ENCODE measurements at places on chromosomes 5 and 9.

DNA sequence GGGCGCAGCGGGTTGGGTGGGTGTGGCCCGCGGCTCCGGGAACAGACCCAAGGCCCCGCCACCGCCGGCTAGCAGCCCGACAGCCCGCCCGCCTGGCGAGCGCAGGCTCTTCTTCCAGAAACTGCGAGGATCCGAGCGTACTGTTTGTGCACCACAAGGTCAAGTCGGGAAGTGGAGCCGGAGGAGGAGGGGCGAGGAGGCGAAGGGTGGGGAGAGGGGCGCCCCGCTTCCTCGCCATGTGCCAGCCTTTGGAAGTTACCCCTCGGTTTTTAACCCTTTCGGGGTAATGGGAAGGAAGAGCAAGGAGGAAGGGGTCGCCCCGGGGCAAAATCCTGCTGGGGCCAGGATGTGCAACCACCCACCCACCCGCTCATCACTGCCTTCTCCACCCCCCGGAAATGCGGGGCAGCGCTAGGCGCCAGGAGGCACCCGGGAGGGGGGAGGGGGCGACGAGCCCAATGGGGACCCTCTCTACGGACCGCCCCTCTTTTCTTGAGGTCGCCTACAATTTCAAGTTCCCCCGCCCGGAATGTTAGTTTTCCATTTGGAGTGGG lies 1.1 kb upstream of the JADE2 start:
- peak; percentile 69 for DNase-seq

DNA sequence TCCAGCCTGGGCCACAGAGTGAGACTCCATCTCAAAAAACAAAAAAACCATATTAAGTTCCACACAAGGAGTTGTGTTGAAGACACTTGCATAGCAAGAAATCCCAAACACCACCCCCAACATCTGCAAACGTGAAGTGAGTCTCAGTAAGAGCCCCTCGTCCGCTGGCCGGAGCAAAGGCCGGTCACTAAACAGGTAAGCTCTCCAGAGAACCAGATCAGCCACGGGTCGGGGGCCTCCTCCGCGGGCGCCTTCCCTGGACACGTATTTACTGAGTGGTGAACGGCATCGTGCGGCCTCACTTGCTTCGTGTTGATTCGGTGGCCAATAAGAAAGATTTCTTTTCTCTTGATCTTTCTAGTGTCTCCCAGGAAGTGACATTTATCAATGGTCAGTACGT lies 93.6 kb downstream of the MRPL36 start:
- no peak for DNase-seq

GRCh38 chr5:10424124-10424731 lies 17.5 kb upstream of the ROPN1L start:
- DNase-seq: no peak

DNA sequence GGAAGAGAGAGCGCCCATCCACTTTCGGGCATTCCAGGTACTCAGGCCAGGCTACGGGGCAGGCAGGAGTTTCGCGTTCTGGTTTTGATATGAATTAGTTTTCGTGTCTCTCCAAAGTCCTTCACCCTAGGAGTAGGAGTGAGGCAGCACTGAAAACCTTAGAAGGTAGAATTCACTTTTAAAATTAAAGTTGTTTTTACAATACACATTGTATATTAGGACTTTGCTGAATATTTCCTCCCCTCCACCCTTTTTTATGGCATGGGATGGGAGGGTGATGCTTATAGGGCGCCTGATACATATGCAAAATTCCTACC lies 747 bp downstream of the ITGA1 start:
- DNase-seq: no peak

GRCh38 chr5:129135633-129136032 lies 41.1 kb downstream of the ISOC1 start:
- no peak for DNase-seq

DNA sequence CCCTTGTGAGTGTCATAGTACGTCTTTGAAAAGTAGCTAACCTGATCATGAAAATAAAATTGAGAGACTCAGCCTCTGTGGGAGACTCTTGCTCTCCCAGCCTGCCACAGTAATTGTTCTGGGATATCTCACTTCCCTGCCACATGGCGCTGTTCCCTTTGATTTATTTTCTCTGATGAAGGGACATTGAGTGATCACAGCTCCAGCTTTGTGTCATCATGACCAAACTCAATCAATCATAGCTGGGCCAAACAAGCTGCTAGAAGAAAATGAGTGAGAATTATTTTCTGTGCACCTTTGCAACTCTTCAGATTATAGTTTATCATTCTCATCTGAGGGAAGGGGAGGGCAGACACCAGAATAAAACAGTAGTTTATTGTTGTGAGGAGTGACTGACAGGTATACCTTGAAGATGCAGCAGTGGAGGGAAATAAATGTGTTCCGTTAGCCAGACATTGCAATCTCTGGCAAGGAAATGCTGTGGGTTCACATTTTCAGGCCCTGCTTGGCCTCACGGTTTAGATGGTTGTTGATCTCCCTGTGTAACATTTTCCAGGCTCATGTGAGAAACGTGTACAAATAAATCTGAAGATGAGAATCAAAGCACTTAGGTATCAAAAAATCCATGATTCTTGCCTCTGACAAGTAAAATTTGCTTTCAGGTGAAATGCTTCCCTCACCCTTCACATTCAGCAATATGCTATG lies 174.7 kb upstream of the FBXL17 start:
- DNase-seq: no peak

DNA sequence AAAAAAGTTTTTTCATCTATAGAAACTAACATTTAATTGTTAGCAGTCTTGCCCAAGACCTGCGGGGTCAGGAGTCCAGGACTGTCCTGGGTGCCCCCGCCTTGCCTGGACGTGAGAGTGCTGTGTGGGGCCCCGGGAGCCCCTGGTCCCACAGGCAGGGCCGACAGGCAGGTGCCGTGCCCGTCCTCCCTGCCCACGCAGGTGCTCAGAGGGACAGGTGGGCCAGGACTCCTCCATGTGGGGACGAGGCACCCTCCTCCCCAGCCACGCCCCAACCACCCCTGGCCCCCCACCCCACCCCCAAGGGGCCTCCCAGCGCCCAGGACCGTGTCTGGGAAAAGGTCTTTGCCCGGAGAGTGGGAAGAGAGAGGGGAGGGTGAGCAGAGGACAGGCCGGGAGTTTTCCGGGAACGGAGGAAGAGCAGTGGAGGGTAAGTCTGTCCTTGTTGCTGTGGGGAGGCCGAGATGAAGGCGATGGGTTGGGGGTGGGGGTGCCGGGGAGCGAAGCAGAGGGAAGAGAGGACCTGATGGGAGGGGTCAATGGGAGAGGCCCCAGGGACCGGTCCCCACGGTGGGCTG lies 2.7 kb upstream of the LCN12 start:
- DNase-seq: no peak

- no peak for DNase-seq
These were observed 128.7 kb downstream of the NIPBL start for GRCh38 chr5:37005252-37005651.

- DNase-seq: no peak
These were observed at the start of gene RXFP3 for GRCh38 chr5:33936381-33937016. Gene RXFP3 (plus strand): TSS chr5:33936386. CDS start chr5:33936741, 355 bp downstream.

DNA sequence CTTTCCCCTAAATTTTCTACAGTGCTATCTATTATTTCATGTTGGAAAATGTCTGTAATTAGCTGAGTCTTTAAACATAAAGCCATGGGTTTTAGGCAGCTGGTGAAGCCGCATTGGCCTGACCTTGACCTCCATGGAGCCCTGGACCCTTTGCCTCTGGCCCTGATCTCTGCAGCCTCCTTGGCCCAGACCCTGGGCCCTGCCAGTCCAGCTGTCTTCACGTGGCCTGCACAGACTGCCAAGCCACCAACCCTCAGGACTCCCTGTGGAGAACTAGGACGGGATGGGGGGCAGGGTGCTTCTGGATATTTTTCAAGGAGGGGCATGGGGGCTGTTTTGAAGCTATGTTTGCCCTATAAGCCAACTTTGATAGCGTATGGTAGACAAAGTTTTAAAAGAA lies 29.8 kb upstream of the PPARGC1B start:
- DNase-seq: no peak

DNA sequence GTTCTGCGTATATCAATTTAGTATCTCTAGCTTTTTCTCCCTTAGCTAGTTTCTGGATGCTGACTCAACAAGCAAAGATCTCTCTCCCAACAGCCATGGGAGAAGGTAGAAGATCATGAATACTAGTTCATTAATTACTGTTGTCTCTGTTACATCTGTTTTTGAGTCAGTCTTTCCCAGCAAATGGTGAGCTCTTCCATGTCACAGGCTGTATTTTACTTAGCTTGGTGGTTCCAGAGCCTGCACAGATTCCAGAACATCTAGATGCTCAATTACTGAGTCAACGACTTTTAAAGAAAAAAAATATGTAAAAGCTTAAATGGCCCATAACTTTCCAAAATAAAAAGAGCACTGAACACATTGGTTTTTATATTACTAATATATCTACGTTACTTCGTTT lies 307.2 kb downstream of the NSG2 start:
- DNase-seq: no peak

GRCh38 chr9:136773386-136774044 lies 9.2 kb upstream of the LCN15 start:
- no peak for DNase-seq

GRCh38 chr9:107547772-107548297 lies 58.3 kb upstream of the KLF4 start:
- no peak for DNase-seq

- no peak for DNase-seq
These were observed 84.0 kb upstream of the APC start for GRCh38 chr5:112653638-112654205.

DNA sequence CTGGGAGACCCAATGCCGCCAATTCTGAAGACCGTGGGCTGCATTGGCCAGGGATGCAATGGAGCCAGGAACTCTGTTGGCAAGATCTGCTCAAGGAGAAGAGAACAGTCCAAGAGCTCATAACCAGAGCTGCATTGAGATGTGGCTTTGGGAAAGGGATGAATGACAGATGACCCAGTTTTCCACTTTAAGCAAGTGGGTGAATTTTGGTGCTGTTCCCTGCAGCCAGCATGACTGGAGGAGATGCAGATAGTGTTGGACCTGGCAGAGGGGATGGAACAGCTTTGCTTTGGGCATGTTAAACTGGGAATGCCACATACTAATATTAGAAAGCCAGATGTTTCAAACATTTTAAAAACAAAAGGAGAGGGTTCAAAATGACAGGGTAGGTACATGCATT lies 143.1 kb downstream of the FSTL4 start:
- DNase-seq: no peak

DNA sequence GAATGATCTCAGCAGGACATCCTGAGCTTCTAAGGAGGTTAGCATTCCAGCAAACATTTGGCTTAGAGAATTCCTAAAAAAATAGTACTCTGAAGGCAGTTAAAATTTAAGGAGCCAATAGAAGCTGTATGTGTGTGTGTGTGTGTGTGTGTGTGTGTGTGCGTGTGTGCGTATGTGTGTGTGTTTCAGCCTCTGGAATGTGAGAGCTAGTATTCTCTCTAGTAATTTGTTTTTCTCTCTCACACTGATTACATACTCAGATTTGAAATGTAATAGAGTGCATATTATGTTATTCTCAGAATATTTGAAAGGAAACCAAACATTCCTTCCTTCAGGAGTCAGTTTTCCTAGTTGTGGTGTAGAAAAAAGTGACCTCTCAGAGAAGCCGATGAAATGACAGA lies 279.6 kb downstream of the TMEM38B start:
- DNase-seq: no peak

GRCh38 chr9:124291801-124292396 lies 34.1 kb downstream of the NEK6 start:
- DNase-seq: peak; percentile 10

DNA sequence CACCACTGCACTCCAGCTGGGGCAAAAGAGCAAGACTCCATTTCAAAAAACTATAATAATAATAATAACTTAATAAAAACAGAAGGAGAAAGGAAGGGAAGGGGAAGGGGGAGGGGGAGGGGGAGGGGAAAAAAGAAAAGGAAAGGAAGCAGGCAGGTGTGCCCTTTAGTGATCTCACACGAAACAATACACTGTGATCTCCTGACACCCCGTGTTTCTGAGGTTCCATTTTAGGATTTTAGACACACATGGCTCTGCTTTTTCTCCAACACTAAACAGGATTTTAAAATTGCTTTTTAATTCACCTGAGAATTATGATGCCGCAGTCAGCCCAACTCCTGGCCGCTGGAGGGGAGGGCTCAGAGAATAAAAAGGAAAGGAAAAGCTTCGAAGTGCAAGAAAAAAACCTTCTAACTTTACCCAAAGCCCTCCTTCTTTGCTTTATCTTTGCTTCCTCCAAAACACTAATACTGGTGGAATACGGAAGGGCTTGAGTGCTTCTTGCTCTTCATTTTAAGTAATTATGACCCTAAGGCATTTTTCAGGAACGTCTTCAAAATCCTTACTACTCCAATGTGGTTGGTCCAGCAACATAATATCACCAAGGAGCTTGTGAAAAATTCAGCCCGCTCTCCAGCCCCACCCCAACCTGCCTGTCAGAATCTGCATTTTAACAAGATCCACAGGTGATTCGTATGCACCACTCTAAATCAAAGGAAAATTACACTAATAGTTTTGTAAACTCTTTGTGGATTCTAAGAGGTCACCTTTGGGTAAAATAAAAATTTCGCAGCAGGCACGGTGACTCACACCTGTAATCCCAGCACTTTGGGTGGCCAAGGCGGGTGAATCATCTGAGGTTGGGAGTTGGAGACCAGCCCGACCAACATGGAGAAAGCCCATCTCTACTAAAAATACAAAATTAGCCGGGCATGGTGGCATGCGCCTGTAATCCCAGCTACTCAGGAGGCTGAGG lies 66.0 kb downstream of the MYO10 start:
- no peak for DNase-seq

- DNase-seq: no peak
These were observed 39.4 kb downstream of the TNFAIP8 start for GRCh38 chr5:119395080-119395836.

DNA sequence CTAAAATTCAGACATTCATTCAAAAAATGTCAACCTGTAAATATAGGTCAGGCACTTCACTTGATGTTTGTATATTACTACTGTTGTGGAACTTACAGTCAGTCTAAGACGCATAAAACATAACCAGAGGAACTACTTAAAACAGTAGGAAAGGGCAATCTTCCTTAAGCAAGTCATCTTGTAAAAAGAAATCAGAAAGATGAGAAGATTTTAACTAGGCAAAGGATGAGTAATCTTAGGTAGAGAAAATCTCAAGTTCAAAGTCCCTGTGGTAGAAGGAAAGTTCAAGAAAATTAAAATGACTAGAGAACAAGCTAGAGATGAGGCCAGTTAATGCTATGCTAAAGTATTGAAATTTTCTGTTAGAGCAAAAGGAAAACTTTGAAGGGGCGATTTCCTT lies 152.4 kb downstream of the RAPGEF6 start:
- no peak for DNase-seq

GRCh38 chr5:179467441-179467840 lies 82.9 kb upstream of the RUFY1 start:
- DNase-seq: no peak

DNA sequence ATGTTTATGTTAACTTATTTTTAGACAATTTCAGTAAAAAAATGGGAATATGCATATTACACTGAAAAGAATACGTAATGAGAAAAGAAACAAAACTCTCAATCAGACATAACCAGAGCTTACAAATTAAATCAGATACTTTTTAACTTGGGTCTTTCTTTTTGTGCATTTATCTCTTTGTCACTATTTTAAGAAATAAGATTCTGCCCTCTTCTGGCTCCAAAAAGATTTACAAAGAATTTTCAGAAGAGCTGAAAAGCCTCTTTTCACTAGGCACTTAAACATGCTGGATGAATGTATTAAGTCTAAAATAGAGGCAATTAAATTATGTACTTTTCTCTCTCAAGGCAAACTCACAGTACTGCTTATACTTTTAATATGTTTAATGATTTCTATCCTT lies 55.5 kb downstream of the CEP120 start:
- DNase-seq: no peak
